ENCODE measurements at places on chromosomes 2 and 18.

GRCh38 chr2:104845946-104846785 is 7.7 kb upstream of the POU3F3 start:
- DNase-seq = no peak

- DNase-seq = no peak
These were observed 96.1 kb downstream of the RBMS1 start for GRCh38 chr2:160397530-160397865.

GRCh38 chr2:136133586-136133985 is 15.6 kb upstream of the CXCR4 start:
- DNase-seq = no peak

- peak; percentile 31 for DNase-seq
These were observed 18.4 kb upstream of the PIK3C3 start for GRCh38 chr18:41936471-41937134.

- no peak for DNase-seq
These were observed 43.1 kb upstream of the RTN4 start for GRCh38 chr2:55093381-55093780.

DNA sequence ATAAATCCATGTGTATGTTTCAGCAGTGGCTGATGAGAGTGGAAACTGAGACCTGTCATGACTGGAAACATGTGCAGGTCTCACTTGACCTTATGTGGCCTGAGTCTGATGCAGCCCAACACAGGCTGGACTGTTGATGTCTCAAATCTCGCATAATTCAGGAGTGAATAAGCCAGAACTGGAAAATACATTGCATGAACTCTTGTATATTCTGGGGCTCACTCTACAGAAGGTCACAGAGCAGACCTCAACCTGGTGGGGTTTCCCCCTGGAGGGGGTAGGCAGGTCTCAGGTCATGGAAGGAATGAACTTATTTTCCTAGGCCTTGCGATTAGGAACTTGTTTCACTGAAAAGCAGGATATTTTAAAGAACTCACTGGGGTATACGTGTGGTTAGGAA is 146.3 kb upstream of the THUMPD2 start:
- DNase-seq = no peak

GRCh38 chr2:224449212-224450147 is 47.6 kb upstream of the FAM124B start:
- no peak for DNase-seq

DNA sequence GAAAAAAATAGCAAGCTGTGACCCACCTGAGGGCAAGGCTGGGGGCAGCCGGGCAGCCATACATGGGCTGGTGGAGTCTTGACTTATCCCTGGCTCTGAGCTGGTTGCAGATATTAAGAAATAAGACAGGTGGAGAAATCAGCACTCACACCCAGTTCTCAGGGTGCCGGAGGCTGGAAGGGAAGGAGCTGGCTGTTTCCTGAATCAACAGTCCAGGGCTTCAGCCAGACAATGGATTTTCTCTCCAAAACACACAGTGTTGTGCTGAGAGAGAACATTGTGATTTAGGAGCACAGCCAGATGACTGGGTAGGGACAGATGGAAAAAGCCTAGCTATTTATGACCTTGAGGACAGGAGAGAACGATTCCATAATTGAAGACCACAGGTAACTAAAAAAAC is 208.8 kb downstream of the LDLRAD4 start:
- DNase-seq = no peak

DNA sequence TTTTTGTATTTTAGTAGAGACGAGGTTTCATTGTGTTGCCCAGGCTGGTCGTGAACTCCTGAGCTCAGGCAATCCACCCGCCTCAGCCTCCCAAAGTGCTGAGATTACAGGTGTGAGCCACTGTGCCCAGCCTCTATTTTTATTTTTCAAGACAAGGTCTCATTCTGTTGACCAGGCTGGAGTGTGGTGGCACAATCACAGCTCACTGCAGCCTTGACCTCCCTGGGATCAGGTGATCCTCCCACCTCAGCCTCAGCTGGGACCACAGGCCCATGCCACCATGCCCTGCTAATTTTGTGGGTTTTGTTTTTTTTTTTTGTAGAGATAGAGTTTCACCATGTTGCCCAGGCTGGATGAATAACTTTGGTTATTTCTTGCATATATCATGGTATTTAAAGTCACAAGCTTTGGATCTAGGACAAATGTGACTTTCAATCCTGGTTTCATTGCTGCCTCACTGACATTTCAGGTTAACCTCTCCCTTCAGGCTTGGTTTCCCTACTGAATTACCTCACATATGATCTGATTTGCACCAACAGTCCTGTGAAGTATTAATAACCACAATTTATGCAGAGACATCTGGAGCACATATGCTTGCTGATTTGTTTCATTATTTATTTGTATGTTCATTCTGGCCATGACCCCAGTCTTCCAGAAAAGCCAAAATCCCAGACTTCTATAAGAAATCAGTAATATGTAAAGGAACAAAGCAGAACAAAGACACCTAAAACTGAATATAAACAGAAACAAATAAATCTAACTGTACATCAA is 17.5 kb upstream of the RAB31 start:
- DNase-seq = no peak

- DNase-seq = no peak
These were observed 23.9 kb downstream of the DOK1 start for GRCh38 chr2:74578408-74578807.

DNA sequence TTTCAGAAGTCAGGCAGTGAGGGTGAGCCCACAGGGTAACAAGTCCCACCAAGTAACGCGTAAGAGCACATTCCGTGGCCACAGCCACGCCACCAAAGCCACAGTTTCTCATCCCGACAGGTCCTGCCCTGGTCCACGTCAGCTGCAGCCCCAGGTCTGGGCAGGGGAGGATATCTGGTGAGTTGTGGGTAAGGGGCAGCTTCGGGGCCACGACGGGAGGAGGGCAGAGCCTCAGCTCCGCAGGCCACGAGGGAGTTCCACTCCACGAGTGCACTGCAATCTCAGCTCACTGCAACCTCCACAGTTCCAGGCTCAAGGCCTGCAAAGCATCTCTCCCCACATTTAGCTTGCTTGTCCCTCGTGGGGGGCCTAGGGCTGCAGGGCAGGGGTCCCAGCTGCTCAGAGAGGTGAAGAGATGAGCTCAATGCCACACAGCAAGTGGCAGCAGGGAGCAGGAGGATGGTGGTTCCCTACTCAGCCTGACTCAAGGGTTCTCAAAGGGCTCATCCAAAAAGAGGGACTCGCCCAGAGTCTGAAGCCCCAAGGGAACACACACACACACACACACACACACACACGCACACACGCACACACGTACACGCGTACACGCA is 12.5 kb downstream of the SNORC start:
- no peak for DNase-seq
